ENCODE measurements at places on chromosomes 12 and 14.

- DNase-seq, result no peak
Measured at GRCh38 chr14:100648474-100649172, 61.4 kb upstream of the BEGAIN start.

GRCh38 chr12:76272287-76272686 lies 75.9 kb downstream of the BBS10 start:
- DNase-seq, result no peak

GRCh38 chr12:70467476-70467875 lies 101.4 kb downstream of the KCNMB4 start:
- no peak for DNase-seq

DNA sequence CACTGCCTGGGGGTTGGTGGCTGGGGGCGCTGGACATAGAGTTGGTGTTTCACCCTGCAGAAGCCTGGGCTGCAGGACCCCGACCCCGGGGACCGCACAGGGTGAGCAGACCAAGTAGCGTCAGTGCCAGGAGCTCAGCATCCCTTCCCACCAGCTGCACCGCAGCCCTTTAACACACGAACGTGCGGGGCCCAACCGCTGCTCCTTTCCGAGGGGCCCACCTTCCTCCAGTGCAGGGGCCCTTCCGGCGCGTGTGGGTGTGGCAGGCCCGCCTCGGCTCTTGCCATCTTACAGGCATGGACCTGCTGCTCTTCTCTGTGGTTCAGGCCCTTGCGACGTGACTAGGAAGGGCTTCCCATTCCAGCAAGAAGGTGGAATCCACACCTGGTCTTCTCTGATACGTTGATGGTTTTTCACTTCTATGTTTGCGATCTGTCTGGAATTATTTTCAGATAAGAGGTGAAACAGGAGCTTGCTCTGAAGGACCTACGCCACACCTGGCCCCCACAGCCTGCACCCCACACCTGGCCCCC lies 47.8 kb downstream of the LRCOL1 start:
- DNase-seq, result no peak

DNA sequence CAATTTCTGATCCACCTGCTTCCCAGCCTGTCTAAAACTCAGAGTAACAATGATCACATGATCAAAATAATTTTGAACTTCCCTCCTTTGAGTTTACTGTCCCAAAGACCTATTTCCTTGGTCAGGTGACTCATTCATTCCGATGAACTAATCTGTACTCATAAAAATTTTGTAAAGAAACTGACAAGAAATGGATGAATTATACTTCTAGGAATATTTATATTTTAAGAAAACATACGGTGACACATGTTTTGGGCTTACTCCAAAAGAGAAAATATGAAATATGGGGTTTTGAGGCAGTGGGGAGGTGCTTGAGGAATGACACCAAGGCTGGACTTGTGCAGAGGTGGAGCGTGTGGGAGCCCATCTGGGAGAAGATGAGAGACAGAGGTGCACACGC lies 42.0 kb downstream of the GUCY2C start:
- DNase-seq, result no peak

DNA sequence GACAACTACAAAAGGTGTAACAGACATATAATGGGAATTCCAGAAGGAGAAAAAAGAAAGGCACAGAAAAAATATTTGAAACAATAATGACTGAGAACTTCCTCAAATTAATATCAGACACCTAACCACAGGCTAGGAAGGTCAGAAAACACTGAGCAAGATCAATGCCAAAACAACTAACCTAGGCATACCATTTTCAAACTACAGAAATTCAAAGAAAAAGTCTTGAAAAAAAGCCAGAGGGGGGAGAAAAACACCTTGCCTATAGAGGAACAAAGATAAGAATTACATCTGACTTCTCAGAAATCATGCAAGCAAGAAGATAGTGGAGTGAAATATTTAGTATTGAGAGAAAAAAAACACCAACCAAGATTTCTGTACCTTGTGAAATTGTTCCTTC lies 77.8 kb downstream of the RIN3 start:
- no peak for DNase-seq

GRCh38 chr12:5567016-5567725 lies 135.3 kb downstream of the NTF3 start:
- DNase-seq, result no peak

- DNase-seq, result peak; percentile 77
Measured at GRCh38 chr14:63174760-63175191, 29.5 kb upstream of the RHOJ start.

DNA sequence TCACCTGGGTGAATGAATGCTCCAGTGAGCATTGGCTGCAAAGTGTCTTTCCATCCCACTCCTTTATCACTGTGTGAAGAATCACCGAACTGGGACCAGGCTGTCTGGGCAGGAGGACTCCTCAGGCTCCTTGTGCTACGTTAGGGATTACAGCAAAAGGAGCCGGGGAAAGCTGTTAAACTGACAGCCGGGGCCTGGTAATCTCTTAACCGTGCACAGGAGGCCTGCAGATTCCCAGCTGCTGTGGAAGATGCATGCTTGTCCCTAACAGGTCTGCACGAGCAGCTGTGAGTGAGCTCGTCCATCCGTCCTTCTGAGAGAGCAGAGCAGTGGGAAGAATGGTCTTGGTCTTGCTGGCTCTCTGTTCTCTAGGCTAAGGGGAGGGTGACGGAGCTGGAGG lies 231.5 kb downstream of the AACS start:
- DNase-seq, result no peak

DNA sequence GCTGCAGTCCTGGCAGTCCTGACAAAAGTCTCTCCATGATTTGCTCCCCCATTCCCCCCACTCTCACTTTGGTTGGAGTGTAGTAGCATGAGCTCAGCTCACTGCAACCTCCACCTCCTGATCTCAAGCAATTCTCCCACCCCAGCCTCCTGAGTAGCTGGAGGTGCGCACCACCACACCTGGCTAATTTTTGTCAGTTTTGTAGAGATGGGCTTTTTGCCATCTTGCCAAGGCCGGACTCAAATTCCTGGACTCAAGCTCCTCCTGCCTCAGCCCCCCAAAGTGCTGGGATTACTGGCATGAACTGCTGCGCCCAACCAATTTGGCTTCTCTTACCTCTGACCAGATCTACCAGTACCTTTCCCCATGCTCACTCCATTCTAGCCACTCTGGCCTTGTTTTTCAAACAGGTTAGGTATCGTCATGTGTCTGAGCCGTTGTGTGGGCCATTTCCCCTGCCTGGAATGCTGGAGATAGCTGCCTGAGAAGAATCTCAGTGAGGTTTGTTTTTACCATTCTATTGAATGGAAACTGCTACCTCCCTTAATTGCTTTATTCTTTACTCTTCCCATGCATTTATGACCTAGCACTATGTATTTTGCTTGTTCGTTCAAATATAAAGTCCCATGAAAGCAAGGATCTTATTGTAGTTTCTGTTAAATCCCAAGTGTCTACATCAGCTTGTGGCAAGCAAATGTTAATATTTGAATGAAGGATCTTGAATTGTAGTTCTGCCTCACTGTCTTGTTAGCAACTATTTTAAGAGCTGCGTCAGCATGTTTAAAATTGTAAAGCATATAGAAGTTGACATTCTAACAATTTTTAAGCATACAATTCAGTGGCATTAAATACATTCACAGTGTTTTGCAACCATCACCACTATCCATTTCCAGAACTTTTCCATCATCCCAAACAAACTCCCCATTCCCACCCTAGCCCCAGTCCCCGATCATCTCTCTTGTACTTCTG lies 39.7 kb downstream of the CPSF6 start:
- DNase-seq, result no peak

- no peak for DNase-seq
Measured at GRCh38 chr12:57119294-57120085, 8.3 kb upstream of the STAT6 start.

DNA sequence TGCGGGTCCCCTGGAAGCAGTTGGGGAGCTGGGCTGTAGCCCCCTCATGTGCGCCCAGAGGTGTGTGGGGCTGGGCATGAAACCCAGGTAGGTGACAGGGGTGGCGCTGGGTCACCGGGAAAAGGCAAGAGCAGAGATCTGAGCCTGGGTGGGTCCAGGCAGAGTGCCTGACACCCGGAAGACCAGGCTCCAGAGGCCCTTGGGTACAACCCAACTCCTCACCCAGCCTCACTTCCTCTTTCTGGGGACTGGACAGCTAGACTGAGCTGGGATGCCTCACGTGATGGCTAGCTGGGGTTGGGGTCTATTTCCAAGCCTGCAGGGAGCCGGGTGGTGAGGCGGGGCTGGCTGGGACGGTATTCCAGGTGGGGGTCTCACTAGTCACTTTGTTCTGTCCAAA lies 16.3 kb upstream of the CYP46A1 start:
- no peak for DNase-seq

DNA sequence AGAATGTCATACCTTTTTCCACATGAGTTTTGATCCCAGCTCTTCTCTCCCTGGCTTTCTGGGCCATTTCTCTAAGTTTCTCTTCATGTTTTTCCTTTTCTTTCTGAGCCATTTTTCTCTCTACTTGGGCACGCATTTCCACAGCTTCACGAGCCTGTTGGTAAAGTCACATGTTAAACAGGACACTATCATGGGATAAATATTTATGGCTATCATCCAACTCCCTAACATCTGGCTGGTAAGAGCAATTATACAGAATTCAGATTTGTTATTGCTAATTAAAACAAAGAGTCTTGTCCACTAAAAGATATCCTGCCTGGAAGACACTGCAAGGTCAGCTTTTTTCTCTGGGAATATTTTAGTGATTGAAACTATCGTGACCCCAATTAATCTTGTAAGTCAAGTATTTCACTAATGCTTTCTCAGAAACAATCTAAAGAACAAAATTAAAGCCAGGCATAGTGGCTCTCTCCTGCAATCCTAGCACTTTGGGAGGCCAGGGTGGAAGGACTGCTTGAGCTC lies 23.1 kb downstream of the SLIRP start:
- no peak for DNase-seq

- no peak for DNase-seq
Measured at GRCh38 chr12:128660532-128661225, 163.1 kb downstream of the SLC15A4 start.

- no peak for DNase-seq
Measured at GRCh38 chr12:71972441-71973074, 33.9 kb downstream of the TPH2 start.

DNA sequence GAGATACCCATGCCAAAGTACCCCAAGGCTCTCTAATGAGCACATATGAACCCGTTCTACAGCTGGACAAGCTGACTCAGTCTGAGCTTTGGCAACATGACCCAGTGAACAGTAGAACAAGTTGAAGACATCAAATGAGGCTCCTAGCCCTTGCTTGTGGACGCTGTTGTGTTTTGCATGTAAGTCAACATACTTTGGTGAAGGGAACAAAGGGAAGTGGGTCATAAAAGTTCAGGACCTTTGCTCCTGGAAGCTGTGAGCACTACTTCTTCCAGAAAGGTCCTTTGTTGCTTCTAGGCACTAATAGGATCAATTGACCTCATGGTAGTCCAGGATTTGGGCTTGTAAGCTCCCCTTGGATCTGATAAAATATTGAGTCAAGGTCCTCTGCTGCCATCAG lies 613.5 kb upstream of the TBX3 start:
- DNase-seq, result no peak

DNA sequence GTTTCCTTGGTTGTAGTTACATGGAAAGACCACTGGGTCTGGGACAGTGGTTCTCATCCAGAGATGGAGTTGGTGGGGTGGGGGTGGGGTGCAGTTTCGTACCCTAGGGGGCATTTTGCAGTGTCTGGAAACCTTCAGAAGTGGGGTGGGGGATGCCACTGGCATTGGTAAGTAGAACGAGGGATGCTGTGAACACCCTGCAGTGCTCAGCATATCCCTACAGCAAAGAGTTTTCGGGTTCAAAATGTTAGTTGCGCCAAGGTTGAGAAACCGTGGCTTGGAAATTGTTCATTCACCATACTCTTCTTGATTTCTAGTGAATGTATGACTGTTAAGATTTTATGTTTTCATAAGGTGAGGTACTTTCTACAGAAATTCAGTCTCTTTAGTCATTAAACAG lies 28.7 kb downstream of the TRAF3 start:
- DNase-seq, result no peak

DNA sequence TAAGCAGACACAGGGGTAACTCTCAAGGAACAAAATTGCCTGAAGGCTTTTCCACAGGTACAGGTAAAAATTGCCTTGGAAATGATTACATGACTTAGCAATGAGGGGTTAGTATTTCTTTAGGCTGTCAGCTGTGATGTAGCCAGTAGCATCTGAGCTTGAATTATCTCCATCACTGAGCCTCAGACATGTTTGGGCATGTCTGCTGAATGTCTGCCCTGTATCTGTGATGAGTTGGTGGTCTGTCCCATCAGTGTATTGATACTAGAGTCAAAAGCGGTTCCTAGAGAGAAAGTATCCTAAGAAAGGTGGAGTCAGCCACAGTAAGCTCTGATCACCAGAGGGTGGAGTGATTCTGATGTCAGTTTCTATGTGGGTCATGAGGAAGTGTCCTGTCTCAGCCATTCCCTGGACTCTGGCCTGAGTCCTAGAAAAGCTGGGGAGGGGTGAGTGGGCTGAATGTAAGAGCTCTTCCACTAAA lies 16.3 kb downstream of the AKAP6 start:
- DNase-seq, result no peak

DNA sequence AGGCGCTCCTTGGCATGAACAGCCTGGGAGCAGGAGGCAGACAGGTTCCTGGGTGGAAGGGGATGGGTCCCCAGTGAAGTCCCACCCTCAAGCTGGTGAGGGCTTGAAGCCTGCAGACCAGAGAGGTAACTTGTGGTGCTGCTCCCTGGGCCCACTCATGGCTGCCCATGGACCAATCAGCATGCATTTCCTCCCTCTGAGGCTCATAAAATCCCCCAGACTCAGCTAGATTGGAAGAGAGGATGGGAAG lies 50.2 kb downstream of the A2M start:
- no peak for DNase-seq

- DNase-seq, result no peak
Measured at GRCh38 chr12:32504591-32504990, 105.2 kb downstream of the FGD4 start.

- DNase-seq, result no peak
Measured at GRCh38 chr12:22808860-22809259, 183.9 kb downstream of the ETNK1 start.

- DNase-seq, result no peak
Measured at GRCh38 chr14:74141703-74142102, 56.9 kb downstream of the LIN52 start.

GRCh38 chr12:6606331-6607131 lies 648 bp downstream of the CHD4 start:
- DNase-seq, result no peak

- DNase-seq, result no peak
Measured at GRCh38 chr12:113163030-113163360, 13.5 kb downstream of the CFAP73 start.
